ENCODE measurements at places on chromosomes 13 and 19. TPM values are rescaled to one million over a fixed set of nuclear protein-coding genes. Genes with fewer than 3 reads are reported as not detected.
A peak's percentile ranks its signal among the peaks of the same experiment; 100 is the strongest.

DNA sequence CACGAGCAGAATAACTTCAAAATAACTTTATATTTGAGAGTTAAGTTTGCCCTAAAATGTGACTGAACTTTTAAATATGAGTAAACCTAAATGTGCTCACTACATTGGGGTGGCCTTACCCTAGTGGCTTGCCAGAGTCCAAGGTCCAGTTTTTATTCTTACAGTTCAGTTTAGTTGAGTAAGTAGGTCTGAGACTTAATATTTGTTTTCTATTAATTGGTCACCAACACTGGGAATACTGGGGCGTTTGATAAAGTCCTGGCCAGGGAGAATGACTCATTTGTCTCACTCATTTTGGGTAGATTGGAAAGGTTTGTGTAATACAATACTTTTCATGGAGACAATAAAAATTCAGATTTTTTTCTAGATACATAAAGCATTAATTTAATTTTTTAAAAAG, 127.8 kb upstream of the SPATA13 start:
- no peaks in the 10 kb centered on the region for H3K27me3 ChIP-seq
- H3K4me1 ChIP-seq: peaks cover 25% of the 10 kb centered on the region
- no peaks in the 10 kb centered on the region for H3K36me3 ChIP-seq
- no peak overlapping the region for H3K4me3 ChIP-seq
- no peak overlapping the region for H3K27ac ChIP-seq

GRCh38 chr19:38182536-38183210, 41.3 kb downstream of the DPF1 start:
- H3K36me3 ChIP-seq: peaks cover 3% of the 10 kb centered on the region
- H3K4me3 ChIP-seq: no peak overlapping the region
- H3K27ac ChIP-seq: no peak overlapping the region
- no peaks in the 10 kb centered on the region for H3K27me3 ChIP-seq
- no peak for DNase-seq

DNA sequence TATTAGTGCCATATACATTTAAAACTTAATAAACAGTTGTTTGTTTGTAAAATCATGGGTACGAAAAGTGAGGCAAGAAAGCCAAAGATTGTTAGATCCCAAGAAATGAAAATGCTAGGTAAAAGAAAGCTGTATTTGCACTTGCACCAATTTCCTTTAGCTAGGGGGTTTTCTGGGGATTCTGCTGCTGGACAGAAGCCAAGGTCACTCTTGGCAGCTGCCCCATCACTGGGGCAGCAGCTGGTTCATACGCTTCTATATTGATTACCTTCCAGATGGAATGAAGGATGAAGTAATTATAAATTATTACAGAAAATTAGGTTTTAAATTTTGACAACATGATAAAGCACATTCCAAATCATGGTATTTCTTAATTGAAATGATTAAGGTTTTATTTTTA, 127.4 kb downstream of the SLITRK5 start:
- no peak overlapping the region for H3K27ac ChIP-seq
- H3K27me3 ChIP-seq: no peaks in the 10 kb centered on the region
- no peaks in the 10 kb centered on the region for H3K36me3 ChIP-seq
- H3K4me3 ChIP-seq: no peak overlapping the region
- no peak for DNase-seq
- no peaks in the 10 kb centered on the region for H3K4me1 ChIP-seq

- H3K27me3 ChIP-seq: no peaks in the 10 kb centered on the region
- no peaks in the 10 kb centered on the region for H3K36me3 ChIP-seq
- DNase-seq: no peak
- H3K4me1 ChIP-seq: no peaks in the 10 kb centered on the region
Measured at GRCh38 chr13:52882785-52883184, 34.3 kb upstream of the PCDH8 start.

GRCh38 chr13:50229960-50230661, 214.9 kb downstream of the KCNRG start:
- peaks cover 4% of the 10 kb centered on the region for H3K4me1 ChIP-seq
- no peak overlapping the region for H3K27ac ChIP-seq

GRCh38 chr19:50829801-50830200, 3.6 kb downstream of the KLK15 start:
- no peaks in the 10 kb centered on the region for H3K36me3 ChIP-seq
- no peaks in the 10 kb centered on the region for H3K4me1 ChIP-seq
- H3K27ac ChIP-seq: no peak overlapping the region
- H3K27me3 ChIP-seq: no peaks in the 10 kb centered on the region
- DNase-seq: no peak

- no peaks in the 10 kb centered on the region for H3K27me3 ChIP-seq
- H3K4me1 ChIP-seq: peaks cover 2% of the 10 kb centered on the region
- H3K4me3 ChIP-seq: no peak overlapping the region
- DNase-seq: peak; percentile 46
Measured at GRCh38 chr13:75931116-75931515, 295.0 kb downstream of the LMO7 start.

GRCh38 chr13:70644052-70644451, 535.8 kb upstream of the KLHL1 start:
- DNase-seq: no peak
- no peak overlapping the region for H3K27ac ChIP-seq

GRCh38 chr13:35285677-35286076, 190.8 kb downstream of the MAB21L1 start:
- H3K27me3 ChIP-seq: no peaks in the 10 kb centered on the region
- H3K4me3 ChIP-seq: no peak overlapping the region
- no peak overlapping the region for H3K27ac ChIP-seq
- no peak for DNase-seq
- H3K4me1 ChIP-seq: no peaks in the 10 kb centered on the region

DNA sequence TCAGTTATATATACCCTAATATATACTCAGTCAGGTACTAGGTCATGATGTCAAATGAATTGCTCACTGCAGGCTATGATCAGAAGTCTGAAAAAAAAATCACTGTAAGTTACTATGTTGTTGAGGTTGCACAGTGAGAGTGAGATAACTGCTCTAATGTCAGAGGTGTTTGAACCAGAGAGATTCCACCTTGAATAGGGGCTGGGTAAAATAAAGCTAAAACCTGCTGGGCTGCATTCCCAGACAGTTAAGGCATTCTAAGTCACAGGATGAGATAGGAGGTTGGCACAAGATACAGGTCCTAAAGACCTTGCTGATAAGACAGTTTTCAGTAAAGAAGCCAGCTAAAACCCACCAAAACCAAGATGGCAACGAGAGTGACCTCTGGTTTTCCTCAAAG, 10.2 kb downstream of the EPSTI1 start:
- H3K36me3 ChIP-seq: no peaks in the 10 kb centered on the region
- no peak overlapping the region for H3K4me3 ChIP-seq
- DNase-seq: no peak
- H3K27me3 ChIP-seq: no peaks in the 10 kb centered on the region
- H3K4me1 ChIP-seq: no peaks in the 10 kb centered on the region

DNA sequence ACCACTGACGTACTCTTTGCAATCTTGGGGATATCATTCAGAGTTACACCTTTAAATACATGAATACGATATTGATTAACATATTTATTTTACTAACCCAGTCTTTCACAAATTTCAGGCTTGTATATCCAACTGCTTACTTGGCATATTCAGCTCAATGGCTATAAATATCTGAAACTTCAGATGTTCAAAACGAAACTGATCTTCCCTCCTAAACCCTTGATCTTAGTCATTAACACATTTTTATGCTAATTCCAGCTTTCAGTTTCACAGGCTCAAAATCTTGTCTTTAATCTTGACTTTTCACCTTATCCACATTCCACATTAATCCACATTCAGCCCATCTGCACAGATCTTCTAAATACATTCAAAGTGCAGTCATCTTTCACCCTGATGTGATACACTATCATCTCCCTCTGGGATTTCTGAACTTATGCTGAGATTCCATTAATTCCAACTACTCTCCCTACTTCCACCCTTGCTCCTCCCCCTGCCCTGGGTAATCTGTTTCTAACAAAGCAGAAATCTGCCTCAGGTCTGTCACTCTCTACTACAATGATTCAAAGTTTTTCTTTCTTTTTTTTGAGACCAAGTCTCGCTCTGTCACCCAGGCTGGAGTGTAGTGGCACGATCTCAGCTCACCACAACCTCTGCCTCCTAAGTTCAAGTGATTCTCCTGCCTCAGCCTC, 387.2 kb downstream of the GPC5 start:
- no peaks in the 10 kb centered on the region for H3K27me3 ChIP-seq
- H3K4me1 ChIP-seq: no peaks in the 10 kb centered on the region
- no peak for DNase-seq
- no peaks in the 10 kb centered on the region for H3K36me3 ChIP-seq

DNA sequence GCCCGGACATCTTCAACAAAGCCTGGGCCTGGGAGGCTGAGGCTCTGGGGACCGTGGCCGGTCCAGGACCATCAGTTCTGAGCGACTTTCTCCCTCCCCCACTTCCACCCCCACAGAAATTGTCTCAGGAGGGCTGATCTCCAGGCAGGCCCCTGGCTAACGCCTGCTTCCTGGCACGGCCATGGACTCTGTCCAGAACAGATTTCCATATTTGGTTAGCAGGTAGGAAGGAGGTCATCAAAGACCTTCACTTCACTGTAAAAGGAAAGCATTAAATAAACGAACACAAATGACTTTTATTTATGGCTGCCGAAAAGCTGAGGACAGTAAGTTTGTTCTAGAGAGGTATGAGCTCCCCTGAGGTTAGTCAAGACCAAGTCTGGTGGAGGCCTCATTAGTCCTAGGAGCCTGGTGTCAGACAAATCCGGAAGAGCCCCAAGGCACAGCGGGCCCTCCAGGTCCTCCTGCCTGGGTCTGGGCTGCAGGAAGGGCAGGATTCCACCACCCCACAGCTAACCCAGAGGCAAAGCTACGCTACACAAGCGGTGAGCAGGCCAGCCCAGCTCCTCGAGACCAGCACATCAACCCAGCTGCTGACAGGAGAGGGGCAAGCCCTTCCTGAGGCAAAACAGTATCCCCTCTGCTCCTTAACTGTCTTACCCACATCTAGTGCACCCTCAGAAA, 4.6 kb upstream of the PLPP2 start:
- no peaks in the 10 kb centered on the region for H3K36me3 ChIP-seq
- H3K4me3 ChIP-seq: no peak overlapping the region
- no peak for DNase-seq

- no peaks in the 10 kb centered on the region for H3K27me3 ChIP-seq
- H3K4me1 ChIP-seq: no peaks in the 10 kb centered on the region
- no peak overlapping the region for H3K27ac ChIP-seq
- peaks cover 6% of the 10 kb centered on the region for H3K36me3 ChIP-seq
- no peak overlapping the region for H3K4me3 ChIP-seq
- no peak for DNase-seq
Measured at GRCh38 chr19:1992759-1993260, 22.7 kb downstream of the BTBD2 start.

- no peak for DNase-seq
- H3K27ac ChIP-seq: no peak overlapping the region
- no peaks in the 10 kb centered on the region for H3K27me3 ChIP-seq
Measured at GRCh38 chr13:111623208-111623607, 302.8 kb downstream of the TEX29 start.

- no peaks in the 10 kb centered on the region for H3K27me3 ChIP-seq
- no peaks in the 10 kb centered on the region for H3K4me1 ChIP-seq
- no peaks in the 10 kb centered on the region for H3K36me3 ChIP-seq
- no peak overlapping the region for H3K27ac ChIP-seq
Measured at GRCh38 chr13:89554801-89555200, 1792.7 kb upstream of the MIR17HG start.

DNA sequence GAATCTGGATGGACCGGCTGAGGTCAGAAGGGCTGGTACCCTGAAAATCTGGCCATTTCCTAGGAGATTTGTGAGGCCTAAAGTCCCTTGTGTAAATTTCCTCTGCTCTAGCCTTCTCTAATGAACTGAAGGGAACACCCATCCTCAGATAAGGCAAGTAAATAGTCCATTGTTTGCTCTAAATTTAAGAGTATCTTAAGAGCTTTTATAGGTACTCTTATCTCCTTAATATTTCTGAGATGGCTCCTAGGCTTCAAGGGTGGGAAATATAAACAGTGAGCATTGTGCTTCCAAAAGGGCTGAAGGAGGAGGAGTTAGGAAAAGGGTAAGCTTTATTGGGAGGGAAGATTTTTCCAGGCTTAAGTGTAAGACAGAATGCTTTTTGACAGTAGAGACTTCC, 148.7 kb upstream of the EDNRB start:
- no peaks in the 10 kb centered on the region for H3K36me3 ChIP-seq
- H3K27me3 ChIP-seq: no peaks in the 10 kb centered on the region
- H3K4me1 ChIP-seq: no peaks in the 10 kb centered on the region
- no peak overlapping the region for H3K27ac ChIP-seq

- H3K4me1 ChIP-seq: no peaks in the 10 kb centered on the region
- H3K36me3 ChIP-seq: peaks cover 24% of the 10 kb centered on the region
- H3K27me3 ChIP-seq: no peaks in the 10 kb centered on the region
- DNase-seq: peak; percentile 12
Measured at GRCh38 chr13:102642475-102642874, 45.7 kb downstream of the TPP2 start.

- H3K27ac ChIP-seq: no peak overlapping the region
- DNase-seq: no peak
- no peaks in the 10 kb centered on the region for H3K27me3 ChIP-seq
- H3K4me1 ChIP-seq: no peaks in the 10 kb centered on the region
Measured at GRCh38 chr19:15170345-15170744, 30.4 kb downstream of the NOTCH3 start.

GRCh38 chr13:30585748-30586262, 31.9 kb upstream of the USPL1 start:
- DNase-seq: peak; percentile 94
- no peaks in the 10 kb centered on the region for H3K36me3 ChIP-seq

DNA sequence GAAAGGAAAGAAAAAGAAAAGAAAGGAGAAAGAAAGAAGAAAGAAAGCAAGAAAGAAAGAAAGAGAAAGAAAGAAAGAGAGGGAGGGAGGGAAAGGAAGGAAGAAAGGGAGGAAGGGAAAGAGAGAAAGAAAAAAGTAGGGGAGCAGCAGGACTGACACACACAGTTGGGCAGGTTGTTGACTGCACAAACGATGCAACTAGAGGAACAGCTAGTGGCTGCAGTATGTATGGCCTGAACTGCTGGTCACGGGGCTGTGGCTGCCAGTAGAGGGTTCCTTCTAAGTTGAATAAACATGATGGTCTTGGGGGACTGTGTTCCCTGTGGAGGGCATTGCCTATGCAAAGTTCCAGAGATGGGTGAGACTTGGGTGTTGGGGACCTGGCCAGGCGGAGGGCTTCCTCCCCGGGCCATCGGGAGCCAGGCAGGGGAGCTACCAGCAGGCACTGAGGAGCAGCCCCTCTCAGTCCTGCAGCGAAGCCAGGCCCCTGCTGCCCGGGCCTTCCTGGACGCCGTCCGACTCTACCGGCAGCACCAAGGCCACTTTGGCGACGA, 16.7 kb upstream of the COLGALT1 start:
- H3K27me3 ChIP-seq: peaks cover 3% of the 10 kb centered on the region
- peaks cover 7% of the 10 kb centered on the region for H3K4me1 ChIP-seq
- peak overlapping the region; percentile 49 for H3K4me3 ChIP-seq
- H3K36me3 ChIP-seq: no peaks in the 10 kb centered on the region

The CCDC70 gene
- total RNA-seq: not detected

The ZNF780A gene
- total RNA-seq: 18.7 TPM

The CD177 gene
- not detected for total RNA-seq

The ANGPTL8 gene
- not detected for total RNA-seq

The SBSN gene
- total RNA-seq: 0.18 TPM

The RNF17 gene
- total RNA-seq: not detected

The SOHLH2 gene
- total RNA-seq: not detected

The GNG7 gene
- 1.8 TPM for total RNA-seq

The ZNF8 gene
- total RNA-seq: 10.4 TPM

The SIGLEC9 gene
- not detected for total RNA-seq

All from astrocyte (in vitro differentiated cells and primary cell).